ENCODE measurements at places on chromosomes 3 and 15.

DNA sequence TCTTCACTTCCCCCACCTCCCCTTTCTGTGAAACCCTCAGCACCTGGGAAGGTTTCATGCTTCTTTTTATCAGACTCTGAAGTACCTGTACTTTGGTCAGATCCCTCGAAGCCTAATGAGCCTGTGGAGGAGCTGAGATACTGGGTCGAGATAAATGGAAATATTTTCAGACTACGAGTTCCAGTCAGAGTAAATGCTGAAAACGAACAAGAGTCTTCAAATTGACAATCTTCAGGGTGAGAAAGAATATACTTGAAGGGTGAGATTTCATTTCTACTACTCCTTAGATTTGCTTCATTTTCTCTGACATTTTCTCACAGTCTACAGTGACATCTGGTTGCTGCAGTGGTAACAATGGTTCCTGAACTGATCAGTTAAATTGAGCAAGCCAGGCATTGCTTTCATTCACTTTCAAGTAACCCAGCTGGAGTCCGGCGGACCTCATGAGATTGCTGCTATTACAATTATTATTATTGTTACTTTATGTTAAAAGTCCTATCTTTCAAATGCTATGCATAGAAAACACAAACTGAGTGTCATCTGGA, 337.2 kb downstream of the VGLL3 start:
- no peak for DNase-seq

GRCh38 chr3:194824100-194824499, 138.4 kb downstream of the FAM43A start:
- DNase-seq = no peak

- DNase-seq = no peak
Measured at GRCh38 chr3:131711114-131711768, 208.5 kb upstream of the MRPL3 start.

- DNase-seq = no peak
Measured at GRCh38 chr15:28991236-28992171, 105.7 kb downstream of the APBA2 start.

DNA sequence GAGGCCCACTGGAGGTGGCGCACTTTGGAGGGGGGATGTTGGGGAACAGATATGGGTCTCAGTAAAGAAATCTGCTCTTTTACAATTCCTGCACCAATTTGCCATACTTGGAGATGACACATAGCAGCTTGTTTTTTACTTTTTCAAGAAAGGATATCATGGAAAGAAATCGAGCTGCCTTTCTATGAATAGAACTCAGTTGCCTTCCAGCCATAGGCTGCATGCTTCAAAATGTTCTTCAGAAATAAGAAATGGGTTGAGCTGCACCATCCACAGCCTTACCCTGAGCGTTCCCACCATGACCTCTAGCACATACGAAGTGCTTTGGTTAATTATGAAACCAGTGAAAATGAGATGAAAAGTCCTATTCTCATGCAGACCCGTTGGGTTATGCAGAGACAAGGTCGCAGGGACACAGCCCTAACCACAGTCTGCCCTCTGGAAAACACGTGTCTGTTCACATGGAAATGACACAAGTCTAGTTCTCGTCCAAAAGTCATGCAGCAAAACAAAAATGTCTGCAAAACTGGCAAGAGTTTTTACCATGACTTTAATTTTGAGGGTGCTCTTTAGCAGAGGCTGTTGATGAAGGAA, 36.3 kb downstream of the NGRN start:
- no peak for DNase-seq

DNA sequence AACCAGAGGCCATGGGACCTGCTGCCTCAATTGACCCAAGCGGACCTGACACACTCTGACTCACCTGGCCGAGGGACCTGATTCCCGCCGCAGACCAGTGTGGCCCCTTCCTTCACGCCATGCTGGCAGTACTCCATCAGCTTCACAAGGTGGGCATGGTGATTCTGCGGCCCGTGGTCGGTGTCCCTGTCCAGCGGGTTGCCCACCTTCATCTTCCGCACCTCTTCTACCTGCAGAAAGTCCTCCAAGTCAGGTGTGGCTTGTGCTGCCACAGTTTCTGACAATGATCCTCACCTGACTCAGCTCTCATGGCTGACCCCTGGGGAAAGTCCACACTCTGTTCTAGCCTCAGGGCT, 25.9 kb upstream of the SLC41A3 start:
- no peak for DNase-seq
